Kidney tubule cell (primary cell): ENCODE measurements at places on chromosomes 13 and 19.
A peak's percentile ranks its signal among the peaks of the same experiment; 100 is the strongest.

DNA sequence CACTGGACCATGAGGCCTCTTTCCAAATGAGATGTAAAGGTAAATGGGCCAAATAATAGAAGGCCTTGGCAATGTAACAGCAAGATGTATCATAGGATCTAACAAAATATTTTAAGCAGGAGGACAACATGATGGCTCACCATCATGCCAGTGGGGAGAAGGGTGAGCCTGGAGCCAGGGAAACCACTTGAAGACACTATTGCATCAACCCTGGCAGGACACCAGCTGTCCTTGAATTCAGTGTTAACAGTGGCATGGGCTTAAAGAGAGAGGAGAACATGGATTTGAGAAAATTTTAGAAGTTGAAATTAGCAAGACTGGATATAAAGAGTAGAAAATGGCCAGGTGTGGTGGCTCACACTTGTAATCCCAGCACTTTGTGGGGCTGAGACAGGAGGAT lies 6.7 kb upstream of the RCBTB2 start:
- no peak for DNase-seq

DNA sequence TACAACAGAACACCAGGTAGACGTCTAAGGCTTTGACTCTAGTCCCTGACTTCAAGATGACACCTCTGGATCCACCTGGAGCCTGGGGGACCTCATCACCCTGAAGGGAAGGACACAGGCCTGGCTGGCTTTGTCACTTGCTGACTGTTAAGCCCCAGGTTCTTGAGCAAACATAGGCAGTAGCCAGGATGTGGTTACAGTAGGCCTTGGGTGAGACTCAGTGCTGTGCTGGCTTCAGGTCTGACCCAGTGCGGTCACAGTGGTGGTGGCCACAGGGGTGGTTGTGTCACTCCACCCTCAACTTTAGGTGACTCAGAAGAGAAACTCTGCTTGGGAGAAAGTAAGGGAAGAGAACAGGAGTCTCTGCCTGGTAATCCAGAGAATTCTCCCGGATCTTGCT lies 497.8 kb downstream of the UQCRFS1 start:
- peak; percentile 74 for DNase-seq

- DNase-seq: peak; percentile 74
These were observed 13.2 kb downstream of the LNX2 start for GRCh38 chr13:27607125-27607524.

- DNase-seq: no peak
These were observed 46.2 kb downstream of the KLF2 start for GRCh38 chr19:16370641-16371391.

GRCh38 chr13:46846726-46847125 lies 49.8 kb upstream of the ESD start:
- DNase-seq: peak; percentile 8

DNA sequence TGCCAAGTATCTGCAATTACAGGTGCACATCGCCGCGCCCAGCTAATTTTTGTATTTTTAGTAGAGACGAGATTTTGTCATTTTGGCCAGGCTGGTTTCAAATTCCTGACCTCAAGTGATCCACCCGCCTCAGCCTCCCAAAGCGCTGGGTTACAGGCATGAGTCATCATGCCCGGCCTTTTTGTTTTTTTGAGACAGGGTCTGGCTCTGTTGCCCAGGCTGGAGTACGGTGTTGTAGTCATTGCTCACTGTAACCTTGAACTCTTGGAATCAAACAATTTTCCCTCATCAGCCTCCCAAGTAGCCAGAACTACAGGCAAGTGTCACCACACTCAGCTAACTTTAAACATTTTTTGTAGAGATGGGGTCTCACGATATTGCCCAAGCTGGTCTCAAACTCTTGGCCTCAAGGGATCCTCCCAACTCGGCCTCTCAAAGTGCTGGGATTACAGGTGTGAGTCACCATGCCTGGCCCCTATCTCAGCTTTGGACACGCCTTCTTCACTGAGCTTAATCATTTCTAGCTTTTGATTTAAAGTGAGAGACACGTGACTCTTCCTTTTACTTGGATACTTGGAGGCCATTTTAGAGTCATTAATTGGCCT lies 4.0 kb upstream of the IRGC start:
- DNase-seq: peak; percentile 45

GRCh38 chr19:46972311-46972710 lies 47.3 kb upstream of the NPAS1 start:
- no peak for DNase-seq

- DNase-seq: no peak
These were observed 2.8 kb downstream of the MYADM start for GRCh38 chr19:53870485-53870844.

DNA sequence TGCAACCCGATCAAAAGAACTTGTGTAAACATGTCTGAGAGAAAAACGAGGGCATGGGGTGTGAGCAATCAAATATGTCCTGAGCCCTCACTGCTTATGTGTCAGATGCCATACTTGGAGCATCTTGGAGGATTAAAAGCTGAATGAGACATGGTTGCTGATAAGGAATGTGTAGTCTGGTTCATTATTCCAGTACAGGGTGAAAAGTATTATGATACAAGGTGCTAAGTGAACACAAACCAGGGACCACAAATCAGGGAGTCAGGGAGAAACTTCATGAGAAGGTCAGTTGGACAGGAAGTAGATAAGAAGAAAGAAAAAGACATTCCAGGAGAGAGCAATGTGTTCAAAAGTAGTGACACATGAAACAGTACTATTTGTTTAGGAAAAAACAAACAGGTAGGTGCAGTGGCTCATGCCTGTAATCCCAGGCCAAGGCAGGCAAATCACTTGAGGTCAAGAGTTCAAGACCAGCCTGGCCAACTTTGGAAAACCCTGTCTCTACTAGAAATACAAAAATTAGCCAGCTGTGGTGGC lies 2.0 kb upstream of the RCBTB1 start:
- no peak for DNase-seq
